ENCODE measurements at places on chromosomes 16 and 17.
A peak's percentile ranks its signal among the peaks of the same experiment; 100 is the strongest.

DNA sequence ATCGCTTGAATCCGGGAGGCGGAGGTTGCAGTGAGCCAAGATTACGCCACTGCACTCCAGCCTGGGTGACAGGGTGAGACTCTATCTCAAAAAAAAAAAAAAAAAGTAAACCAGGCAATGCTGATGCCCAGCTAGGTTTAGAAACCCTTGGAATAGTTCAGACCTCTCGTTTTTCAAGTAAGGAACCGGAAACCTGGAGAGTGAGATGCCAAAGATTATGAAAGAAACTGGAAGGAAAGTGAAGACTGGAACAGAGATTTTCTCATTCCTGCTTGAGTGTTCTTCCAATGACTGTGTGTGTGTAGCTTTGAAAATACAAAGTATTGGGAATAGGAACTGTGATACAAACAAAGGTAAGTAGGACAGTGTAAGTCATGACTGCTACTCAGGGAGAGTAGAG is 35.7 kb downstream of the MYH3 start:
- DNase-seq, result no peak

- DNase-seq, result no peak
Measured at GRCh38 chr17:45060382-45060796, 728 bp upstream of the NMT1 start.

GRCh38 chr16:17470182-17470907 is 415 bp downstream of the XYLT1 start:
- peak; percentile 64 for DNase-seq

GRCh38 chr16:15616475-15617165 is 26.3 kb downstream of the MARF1 start:
- no peak for DNase-seq

GRCh38 chr17:37081287-37081686 is 132.5 kb downstream of the AATF start:
- no peak for DNase-seq

DNA sequence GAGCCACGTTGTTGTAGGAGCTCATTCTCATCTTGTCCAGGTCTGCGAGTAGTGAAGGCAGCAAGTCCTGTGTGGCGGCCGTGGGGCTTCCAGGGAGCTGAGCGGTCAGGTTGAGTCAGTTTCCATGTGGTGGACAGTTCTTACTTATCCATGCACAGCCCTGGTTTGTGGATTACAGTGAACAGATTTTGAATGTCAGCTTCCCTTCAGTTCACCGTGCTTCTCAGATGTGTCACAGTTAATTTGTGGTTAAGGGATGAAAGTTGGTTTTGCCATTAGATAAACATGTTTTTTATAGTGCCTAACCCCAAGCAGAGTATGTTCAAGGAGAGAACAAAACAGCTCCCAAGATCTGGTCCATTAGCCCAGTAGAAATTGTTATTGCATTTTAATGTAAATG is 103.1 kb downstream of the RPTOR start:
- DNase-seq, result no peak

All from activated T-cell treated with anti-CD3 and anti-CD28 coated beads, Interleukin-2, amount 50 U/mL, for 48 hours (primary cell).